H54 (cell line): ENCODE measurements at places on chromosomes 1 and 21.

GRCh38 chr1:55713516-55713915 is 498.4 kb upstream of the USP24 start:
- no peak for DNase-seq

GRCh38 chr1:226945106-226945857 is 5.2 kb downstream of the COQ8A start:
- no peak for DNase-seq

DNA sequence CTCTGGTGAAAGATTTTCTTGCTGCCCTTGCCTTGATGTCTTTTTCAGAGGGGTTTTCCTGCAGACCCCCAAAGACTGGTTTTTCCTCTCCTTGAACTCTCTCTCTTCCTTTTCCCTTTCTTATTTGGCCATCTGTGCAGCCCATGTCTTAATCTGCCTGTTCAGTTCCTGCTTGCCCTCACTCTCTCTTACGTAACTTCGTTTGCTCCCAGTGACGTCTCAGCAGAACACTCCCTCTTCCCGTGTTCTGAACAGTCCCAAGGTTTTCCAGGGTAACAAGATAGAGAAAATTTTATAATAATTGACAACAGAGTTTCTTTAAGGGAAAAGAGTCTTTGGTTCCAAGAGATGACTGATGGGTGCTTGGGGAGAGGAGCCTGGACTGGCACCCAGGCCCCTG is 109.1 kb upstream of the LMO4 start:
- no peak for DNase-seq

- no peak for DNase-seq
These were observed 36.5 kb upstream of the RC3H1 start for GRCh38 chr1:174058624-174059023.

DNA sequence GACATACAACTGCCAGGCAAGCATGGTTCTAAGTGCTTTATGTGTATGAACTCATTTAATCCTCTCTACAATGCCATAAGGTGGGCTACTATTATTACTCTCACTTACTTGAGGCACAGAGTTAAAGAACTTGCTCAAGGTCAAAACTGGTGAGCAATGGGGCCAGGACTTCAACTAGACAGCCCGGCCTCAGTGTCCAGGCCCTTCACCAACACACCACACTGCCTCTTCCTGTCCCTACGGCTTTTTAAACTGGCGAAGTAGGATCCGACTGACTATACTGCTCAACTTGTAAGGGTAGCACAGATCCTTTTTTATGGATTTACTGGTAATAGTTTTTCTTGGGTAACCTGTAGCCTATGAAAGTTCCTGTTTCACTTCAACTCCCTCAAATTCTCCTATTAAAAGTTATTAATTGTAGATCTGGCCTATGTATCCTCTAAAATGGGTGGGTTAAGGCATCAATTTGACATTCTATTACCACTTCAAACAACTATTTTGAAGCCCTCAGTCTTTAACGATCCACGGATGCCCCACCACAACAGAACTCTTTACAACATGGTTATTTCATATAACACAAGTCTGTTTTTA is 4.3 kb downstream of the ERRFI1 start:
- no peak for DNase-seq

DNA sequence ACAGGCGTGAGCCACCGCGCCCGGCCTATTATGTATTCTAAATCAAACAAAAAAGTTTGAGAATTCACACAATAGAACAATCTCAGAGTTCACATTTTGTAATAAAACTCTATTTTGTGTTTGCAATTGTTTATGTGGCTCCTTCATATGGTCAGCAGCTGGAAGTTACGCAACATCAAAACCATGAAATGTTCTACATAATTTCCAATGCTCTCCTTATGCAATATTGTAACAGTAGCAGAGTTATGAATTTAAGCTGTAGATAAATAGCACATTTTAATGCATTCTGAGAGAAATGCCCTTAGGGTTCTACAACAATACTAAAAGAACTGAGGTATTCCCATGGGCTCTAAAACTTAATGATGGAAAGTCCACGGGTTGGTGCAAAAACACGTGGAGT is 62.3 kb upstream of the COL11A1 start:
- no peak for DNase-seq

- no peak for DNase-seq
These were observed 15.1 kb downstream of the THEMIS2 start for GRCh38 chr1:27887215-27888021.

DNA sequence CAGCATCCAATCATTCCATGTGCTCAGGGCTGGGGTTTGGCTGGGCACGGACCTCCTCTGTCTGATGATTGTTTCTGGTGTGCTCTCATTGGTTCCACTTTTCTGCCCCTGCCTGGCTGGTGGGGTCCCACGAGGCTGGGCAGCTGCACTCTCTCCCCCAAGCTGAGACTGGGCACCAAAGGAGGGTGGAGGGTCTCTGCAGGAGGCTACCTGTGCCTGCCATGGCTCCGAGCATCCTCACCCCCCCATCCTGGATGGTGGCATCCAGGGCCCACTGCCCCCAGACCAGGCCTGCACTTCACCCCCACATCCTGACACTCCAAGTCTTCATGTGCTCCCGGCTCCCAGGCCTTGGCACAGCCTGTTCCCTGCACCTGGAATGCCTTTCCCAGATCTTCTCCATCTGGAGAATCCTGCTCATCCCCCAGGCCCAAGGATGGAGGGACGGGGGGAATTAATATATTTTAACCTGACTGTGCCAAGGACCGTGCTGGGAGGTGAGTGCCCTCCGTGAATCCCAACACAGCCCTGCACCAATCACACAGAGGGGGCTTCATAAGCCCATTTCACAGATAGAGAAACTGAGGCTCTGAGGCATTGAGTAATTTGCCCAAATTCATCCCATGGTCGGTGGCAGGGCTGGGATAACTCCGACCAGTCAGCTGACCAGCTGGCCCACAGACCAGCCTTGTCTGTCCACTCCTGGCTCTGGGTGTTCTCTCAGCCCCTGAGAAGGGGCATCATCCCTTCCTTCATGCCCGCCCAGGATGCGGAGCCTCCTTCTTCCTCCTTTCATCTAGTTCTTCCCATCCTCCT is 403.4 kb downstream of the MATN1 start:
- DNase-seq, result no peak

GRCh38 chr1:228839656-228840055 is 104.4 kb downstream of the RHOU start:
- DNase-seq, result no peak

GRCh38 chr1:162117039-162117774 is 47.7 kb downstream of the NOS1AP start:
- DNase-seq, result no peak

DNA sequence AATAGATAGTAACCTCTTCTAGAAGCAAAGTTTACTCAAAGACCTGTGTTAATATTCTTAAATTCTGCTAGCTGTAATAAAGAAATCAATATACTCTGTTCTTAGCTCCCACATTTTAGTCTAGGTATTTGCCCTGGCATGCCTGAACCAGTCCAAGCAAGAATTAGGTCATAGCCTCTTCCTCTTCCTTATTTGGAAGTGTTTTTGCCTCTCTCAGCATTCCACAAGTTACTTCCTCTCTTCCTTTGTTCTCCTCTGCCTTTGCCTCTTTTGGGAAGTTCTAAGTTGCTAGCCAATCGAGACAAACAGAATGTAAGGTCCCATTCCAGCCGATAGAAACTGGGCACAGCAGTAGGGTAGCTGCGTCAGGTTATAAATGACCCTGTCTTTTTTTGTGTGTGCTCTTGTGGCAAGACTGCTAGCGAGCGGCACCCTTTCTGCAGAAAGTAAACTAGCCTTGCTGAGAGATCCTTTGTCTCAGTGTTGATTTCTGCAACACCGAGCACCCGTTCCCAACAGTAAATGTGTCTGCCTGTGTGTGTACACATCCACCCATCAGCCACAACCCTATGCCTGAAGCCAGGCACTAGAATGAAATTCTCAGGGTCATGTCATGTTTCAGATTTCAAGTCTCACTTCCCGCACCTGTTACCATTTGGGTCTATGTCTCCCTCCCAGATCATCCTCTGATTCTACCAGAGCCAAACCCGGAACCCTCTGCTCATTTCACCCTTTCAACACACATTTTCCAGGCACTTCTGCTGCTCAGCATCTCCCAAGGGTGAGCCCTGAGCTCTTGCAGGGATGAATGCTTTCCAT is 37.5 kb downstream of the LRRC3 start:
- DNase-seq, result no peak

DNA sequence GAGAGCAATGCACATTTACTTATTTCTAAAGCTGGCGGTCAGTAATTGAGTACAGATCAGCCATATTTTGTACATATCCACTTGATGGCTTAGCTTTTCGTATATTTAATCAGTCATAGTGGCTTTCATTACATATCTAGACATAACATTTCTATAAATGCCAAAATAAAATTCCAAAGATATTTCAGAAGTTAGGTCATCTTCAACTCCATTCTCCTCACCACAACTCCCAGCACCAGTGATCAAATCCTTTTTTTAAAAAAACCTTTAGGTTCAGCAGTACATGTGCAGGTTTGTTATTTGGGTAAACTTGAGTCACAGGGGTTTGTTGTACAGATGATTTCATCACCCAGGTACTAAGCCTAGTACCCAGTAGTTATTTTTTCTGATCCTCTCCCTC is 53.9 kb upstream of the GNG4 start:
- DNase-seq, result peak; percentile 19

GRCh38 chr1:225906467-225906866 is 17.5 kb upstream of the LEFTY1 start:
- no peak for DNase-seq

GRCh38 chr1:221272940-221273339 is 393.7 kb downstream of the HLX start:
- DNase-seq, result no peak

DNA sequence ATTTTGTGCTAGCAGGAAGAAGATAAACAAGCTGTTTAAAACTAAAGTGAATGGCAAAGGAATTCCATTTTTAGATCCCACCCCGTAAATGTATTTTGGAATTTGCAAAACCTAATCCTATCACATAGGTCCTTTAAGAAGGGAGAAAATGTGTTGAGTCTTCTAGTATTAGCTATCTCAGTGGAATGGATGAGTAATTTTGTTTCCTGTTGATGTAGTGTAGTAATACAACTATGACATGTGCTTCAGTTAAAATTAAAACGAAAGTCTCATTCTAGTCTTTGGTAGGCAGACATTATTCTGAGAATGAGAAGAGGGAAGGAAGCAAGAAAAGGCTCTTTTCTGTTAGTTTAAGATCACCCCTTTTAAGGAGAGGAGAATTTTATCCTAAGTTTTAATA is 265.9 kb upstream of the C1orf105 start:
- DNase-seq, result peak; percentile 10

GRCh38 chr1:81174811-81175476 is 625.8 kb upstream of the ADGRL2 start:
- DNase-seq, result peak; percentile 69

DNA sequence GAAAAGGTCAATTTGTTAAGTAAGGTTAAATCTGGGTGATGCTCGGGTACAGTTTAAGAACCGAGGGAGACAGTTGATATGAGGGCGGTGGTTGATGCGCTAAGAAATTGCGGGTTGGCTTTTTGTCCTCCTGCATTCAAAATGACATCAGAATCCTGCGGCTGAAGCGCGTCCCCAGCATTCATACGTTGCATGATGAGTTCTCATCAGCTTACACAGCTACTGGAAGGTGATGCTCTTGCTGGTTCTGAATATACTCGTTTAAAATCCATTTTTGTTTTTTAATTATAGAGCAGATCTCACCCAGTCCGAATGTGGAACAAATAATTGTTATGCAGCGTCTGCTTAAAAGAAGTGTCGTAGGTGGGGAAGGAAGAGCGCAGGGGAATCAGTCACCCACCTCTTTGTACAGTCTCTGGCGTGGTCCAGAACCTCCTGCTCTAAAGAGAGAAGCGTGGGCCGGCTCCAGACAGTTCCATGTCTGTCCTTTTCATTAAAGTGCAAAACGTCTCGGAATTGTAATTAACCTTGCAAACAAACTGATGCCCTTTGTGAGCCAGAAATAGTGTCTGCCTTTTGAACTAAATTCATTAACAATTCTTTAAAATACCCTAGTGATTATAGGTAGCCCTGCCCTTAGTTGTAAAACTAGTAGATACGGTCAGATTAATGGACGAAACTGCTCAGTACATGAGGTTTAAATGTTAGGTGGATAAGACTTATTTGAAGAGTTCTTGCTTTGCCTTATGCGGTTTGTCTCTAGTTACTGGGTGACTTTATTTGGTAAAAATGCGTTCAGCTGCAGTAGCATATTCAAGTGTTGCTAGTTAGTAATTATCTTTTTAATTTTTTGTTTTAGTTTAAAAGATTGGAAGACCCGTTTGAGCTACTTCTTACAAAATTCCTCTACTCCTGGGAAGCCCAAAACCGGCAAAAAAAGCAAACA is 741 bp downstream of the RGS2 start:
- no peak for DNase-seq

DNA sequence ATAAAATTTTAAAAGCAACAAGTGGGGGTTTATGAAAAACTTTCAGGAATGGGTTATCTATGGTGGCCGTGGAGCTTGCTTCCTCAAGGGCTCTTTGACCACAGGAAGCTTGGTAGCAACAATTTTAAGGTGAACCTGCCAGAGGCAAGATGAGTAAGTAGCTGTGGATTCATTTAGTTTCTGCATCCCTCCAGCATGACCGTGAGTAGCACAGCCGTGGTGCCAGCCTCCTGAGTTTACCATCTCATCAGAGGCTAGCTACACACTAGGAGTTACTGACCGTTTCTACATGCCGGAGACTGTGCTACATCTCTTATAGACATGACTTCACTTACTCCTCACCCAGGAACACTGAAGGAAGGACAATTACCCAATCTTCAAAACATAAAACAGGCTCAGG is 30.1 kb upstream of the PLEKHG5 start:
- no peak for DNase-seq

- no peak for DNase-seq
These were observed 8.9 kb upstream of the LEFTY1 start for GRCh38 chr1:225897595-225898514.

GRCh38 chr1:72481420-72481970 is 199.2 kb upstream of the NEGR1 start:
- DNase-seq, result no peak
